Stimulated activated CD4-positive, alpha-beta T cell treated with anti-CD3 and anti-CD28 coated beads, Interleukin-4, amount 100 ng/mL, for 4 hours (primary cell): ENCODE measurements at places on chromosomes 1 and 21.

- DNase-seq: no peak
These were observed 673.4 kb upstream of the ADGRL4 start for GRCh38 chr1:79679916-79680315.

GRCh38 chr1:62335656-62336055 is 16.4 kb upstream of the KANK4 start:
- no peak for DNase-seq

GRCh38 chr1:172136925-172137324 is 283.6 kb upstream of the C1orf105 start:
- DNase-seq: no peak

DNA sequence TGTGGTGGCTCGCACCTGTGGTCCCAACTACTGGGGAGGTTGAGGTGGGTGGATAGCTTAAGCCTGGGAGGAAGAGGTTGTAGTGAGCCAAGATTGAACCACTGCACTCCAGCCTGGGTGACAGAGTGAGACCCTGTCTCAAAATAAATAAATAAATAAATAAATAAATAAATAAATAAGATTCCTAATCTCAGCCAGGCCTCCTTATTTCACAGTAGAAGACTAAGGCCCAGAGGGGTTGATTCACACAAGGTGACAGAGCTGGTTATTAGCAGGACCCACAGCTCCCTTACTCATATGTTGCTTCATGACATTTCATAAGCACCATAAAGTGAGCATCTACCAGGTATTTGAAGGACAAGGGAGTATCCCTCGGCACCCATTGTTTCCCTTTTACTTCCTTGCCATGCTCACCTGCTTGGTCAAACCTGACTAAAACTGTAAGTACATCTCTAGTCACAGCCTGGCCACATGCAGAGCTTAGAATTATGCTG is 32.7 kb downstream of the ALG14 start:
- DNase-seq: no peak

GRCh38 chr1:66058558-66058957 is 265.9 kb downstream of the PDE4B start:
- no peak for DNase-seq

DNA sequence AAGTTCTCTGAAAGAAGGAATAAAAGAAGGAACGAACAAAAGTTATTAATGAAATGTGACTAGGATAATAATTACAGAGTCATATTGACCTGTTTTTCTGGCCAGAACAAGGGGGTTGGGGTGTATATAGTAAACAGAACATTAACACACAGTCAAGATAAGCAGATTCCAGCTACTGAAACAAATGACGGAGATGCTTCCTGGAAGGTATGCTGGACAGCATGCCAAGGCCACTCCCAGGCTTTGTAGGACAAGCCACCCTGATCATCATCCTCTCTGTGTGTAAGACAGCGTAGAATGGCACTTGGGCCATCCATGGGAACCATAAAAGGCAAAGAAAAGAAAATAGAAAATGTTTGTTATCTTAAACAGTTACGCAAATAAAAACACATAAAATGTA is 120.7 kb downstream of the TGFBR3 start:
- no peak for DNase-seq

GRCh38 chr1:240245629-240246020 is 153.9 kb downstream of the FMN2 start:
- DNase-seq: no peak

GRCh38 chr1:87941337-87941946 is 612.8 kb downstream of the LMO4 start:
- no peak for DNase-seq

DNA sequence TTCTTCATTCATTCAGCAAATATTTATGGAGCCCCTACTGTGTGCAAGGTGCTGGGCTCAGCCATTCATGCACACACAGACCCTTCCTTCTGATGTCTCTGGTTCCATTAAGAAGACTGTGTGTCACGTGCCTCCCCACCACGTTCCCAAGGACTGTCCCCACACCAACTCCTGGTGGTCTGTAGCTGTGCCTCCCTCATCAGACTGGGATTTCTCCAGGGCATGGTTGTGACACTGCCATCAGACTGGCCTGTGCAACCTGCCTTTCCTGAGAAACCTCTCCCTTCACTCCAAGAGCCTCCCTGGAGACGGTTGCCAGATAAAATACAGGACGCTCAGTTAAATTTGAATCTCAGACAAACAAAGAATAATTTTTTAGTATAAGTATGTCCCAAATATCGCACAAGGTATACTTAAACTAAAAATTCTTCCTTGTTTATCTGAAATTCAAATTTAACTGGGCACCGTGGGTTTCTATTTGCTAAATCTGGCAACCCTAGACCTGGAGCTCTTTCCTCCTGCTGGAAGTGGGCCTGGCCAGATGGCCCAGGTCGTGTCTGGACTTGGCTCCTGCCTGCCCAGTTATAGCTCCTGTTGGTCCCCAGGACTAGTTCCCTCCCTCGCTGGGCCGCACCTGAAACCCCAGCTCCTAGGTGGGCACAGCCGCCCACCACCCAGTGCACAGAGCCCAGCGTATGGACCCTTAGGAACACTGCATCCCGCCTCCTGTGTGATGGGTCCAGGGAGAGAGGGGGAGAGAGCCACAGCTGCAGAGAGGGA is 76.9 kb downstream of the RAP1GAP start:
- no peak for DNase-seq

DNA sequence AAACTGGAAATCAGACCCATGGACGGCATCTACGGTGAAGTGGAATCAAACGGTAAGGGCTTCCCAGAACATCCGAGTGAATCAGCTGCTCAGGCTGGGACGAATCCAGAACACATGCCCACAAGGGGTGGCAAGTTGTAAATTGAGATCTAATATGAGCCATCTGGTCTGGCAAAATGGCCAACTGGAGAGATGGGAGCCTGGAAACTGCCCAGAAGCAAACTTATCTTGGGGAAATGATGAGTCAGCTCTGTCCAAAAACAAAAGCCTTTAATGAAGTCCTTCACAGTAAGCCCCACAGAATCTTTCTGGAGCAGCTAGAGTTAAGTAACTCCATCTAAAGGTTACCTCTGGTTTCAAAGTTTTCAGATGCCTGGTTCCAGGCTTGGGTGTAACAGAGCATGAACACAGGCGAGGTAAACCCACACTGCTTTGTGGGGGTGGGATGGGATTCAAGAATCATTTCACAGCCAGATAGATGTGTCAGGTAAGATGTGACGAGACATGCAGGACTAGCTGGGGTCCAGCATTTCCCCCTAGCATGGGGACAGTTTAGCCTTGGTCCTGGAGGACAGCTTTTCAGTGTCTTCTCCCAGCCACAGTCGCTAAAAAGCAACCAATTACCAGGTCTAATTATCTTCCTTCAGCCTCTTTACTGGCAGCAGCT is 10.5 kb upstream of the SRP9 start:
- DNase-seq: no peak

DNA sequence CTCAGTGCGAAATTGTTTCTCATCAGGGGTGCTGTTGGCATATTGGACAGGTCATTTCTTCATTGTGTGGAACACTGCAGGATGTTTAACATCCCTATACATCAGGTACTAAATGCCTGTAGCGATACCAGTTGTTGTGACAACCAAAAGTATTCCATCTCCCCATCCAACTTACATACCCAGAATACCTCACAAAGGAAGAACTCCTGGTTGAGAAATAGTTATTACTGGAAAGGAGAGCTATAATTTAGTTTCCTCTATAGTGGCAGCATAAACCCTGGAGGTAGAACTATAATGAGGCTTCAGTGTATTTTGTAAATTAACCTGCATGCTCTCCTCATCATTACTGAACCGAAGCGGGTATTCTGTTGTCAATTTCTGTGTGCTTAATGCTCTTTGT is 45.1 kb downstream of the IVNS1ABP start:
- DNase-seq: no peak

- no peak for DNase-seq
These were observed 53.3 kb upstream of the HOOK1 start for GRCh38 chr1:59761443-59761842.

DNA sequence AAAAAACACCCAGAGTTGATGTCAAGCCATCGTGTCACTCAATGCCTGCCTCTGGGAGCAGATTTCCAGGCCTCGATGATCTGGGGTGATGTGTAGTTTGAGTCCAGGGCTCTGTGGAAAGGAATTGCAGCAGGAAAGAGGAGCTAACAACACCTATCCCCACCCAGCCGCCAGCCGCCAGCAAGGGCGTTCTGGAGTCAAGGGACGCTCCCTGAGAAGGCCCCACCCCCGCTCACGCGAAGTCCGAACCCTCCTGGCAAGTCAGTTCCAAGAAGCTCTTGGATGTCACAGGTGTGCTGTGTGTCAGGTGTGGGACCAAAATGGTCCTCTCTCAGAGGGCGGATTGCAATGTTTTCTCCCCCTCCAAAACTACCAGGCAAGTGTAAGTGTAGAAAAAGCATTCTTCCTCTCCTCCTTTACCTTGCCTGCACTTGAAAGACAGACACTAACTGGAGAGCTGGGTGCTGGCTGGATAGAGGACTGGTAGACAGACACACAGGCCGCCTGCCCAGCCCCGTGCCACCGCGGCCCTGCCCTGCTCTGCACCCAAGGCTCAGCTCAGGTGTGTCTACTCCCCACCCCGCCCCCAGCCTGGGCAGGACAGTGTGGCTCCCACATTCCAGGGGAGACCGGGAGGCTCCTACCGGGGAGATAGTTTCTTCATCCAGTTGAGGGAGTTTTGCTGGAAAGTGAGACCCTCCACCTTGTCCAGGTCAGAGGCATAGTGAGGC is 8.5 kb downstream of the AGT start:
- no peak for DNase-seq
